ENCODE measurements at places on chromosomes 12 and 14.

DNA sequence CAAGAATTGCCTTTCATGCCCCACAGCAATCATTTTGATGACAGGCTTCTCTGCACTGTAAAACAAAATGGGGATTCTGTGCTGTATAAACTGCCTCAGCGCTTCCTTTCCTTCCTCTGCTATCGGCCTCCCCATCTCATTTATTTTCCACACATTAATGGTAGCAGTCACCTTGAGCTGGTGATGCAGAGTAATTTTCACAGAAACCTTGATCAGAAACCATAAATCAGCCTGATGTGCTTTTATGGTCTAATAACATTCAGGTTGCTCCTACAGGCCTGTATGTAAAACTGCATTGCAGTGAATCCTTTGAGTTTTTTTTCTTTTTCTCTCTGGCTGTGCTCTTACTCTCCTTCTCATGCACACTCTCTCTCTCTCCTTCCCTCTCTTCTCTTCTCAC, 578.4 kb upstream of the STXBP6 start:
- DNase-seq, result no peak

- no peak for DNase-seq
These were observed 187.7 kb downstream of the GALC start for GRCh38 chr14:87805315-87805723.

- no peak for DNase-seq
These were observed 156.6 kb downstream of the RPAP3 start for GRCh38 chr12:47549258-47549657.

DNA sequence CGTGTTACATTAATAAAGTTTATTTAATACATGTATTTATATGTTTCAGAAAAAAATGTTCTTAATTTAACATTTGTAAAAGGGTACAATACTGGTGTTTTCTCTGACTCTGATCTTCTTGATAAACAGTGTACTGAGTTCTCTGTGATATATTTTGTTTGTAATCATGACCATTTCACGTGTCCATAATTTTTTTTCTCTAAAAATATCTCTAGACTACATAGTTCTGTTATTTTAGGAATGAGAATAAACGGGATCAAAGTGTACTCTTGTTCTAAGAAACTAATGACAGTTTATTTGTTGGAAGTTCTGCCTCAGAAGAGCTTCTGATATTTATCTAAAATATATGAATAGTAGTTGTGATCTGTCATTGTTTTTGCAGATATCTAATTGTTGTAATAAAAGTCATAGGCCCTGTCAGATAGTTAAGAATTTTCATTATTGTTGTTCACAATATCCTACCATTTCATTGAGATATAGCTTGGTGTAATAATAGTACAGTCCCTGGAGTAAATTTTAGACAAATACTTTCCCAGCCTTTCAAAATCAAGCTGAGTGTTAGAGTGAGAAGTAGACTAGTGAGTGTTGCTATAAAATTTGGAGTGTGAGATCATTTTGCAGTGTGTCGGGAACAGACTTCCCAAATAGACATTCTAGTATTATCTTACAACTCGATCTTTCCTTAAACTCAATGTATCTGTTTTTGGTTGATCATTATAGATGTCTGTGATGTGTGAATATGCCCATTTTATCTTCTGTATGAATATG, 86.2 kb downstream of the ERC1 start:
- DNase-seq, result no peak

GRCh38 chr12:6541371-6542165, 7.3 kb downstream of the GAPDH start:
- no peak for DNase-seq

DNA sequence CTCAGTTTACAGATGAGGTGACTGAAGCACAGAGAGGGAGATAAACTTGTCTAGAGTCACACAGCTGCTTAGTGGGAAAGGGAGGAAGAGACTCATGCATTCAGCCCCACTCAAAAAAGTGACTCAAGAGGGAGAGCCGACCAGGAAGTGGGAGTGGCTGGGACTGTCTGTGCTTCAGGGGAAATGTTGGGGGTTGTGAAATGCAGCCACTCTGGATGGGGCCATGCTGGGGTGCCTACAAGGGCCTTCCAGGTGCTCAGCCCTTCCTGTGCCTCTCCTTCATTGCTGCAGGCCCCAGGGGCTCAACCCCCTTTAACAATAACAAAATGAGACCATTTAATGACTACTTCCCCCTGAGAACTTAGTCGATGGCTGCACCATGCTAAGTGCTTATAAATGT, 41.8 kb downstream of the CACNA1C start:
- no peak for DNase-seq

DNA sequence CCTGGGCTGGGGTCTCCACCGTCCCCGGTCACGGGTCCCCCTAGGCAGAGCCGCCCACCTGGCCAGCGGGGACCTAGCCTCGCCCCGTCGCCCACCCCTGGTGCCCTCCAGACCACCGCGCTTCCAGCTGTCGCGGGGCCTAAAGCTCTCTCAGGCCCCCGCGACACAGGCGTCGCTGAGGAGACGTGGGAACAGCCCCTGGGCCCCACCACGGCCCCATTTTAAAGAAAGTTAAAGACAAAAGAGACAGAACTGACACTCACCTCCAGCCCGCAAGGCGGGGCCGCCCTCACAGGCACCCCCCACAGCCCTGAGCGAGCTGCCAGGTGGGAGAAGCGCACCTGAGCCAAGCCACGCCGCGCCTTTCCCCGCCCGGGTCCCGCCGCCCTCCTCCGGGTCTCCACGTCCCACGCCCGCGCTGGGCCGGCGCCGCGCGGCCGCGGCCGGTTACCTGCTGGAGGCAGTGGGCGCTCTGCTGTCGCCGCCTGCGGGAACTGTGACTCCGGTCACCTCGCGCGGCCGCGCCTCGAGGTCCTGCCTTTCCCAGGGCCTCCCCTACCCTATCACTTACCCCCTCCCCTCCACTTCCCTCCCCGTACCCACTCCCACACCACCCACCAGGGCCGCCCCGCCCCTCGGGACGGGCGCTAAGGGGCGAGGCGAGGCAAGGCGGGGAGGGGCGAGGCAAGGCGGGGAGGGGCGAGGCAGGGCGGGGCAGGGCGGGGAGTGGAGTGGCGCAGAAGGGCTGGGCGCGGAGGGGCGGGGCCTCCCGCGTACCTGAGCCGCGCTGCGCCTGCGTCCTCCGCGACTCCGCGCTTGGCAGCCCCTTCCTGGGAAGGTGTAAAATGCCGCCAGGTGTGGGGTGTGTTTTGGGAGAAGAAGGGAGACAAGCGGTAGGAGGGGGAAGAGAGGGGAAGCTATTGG, 31.2 kb downstream of the TC2N start:
- DNase-seq, result peak; percentile 14

DNA sequence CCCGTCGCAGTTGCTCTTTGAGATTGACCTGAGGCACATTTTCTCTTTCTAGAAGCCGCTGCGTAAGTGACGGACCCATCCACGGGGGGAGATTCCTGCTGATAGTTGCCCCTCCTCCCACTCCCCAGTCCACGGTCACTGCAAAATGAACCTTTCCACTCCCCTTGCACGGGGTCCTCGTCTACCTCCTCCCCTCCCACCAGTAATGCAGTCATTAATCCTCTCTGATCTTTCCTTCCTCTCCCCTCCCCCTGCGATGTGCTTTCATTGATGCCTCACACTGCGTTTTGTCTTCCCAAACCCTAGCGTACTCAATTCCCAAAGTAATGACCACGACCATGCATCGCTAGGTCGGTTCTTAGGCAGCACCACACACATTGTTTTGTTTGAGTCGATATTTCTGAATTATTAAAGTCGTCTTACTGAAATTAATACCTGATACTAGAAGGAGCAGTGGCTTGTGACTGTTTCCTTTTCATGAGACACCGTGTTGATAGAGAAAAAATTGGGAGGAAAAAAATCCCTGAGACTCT, 857 bp downstream of the ETNK1 start:
- peak; percentile 34 for DNase-seq
